ENCODE measurements at places on chromosomes 6 and 20. TPM values are rescaled to one million over a fixed set of nuclear protein-coding genes. Genes with fewer than 3 reads are reported as not detected.
A peak's percentile ranks its signal among the peaks of the same experiment; 100 is the strongest.

- no peak for DNase-seq
Observed at GRCh38 chr6:112179631-112180030, 74.7 kb downstream of the LAMA4 start.

DNA sequence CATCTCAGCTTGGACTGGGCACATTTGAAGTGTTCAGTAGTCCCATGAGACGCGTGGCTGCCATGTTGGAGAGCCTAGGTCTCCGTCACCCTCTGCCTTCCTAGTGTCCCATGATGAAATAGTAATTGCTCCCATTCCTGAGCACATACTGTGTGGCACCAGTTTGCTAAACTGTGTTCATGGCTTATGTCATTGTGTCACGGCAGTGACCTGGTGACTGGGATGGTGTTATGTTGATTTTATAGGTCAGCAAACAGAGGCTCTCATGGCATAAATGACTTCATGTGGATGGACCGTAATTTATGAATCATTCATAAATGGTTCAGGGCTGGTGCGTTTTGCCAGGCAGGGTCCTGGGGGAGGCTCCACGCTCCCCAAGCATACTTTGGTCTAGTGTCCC lies 3.8 kb downstream of the BCAS4 start:
- no peak for DNase-seq

DNA sequence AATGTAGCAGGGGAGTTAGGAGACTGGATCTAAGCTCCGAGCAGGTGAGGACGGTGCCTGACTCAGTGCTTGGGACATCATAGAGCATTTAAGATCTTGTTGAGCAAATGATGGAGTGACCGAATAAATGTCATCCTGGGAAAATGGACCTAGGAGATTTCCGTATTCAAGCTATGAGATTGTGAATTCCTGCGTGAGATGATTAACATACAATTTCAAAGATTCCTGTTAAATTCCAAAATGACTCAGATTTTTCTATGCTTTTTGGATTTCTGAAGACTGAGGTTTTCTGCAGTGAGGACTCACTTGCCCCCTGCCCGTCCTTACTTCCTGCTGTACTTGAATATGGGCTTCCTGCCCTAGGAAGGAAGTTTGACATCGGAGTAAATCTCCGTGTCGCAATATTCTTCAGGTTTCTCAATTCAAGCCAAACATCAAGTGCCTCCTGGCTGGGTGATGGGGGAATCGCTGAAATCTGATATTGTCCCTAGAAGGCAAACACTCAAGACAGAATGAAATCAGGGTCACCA lies 5.2 kb downstream of the SYTL3 start:
- no peak for DNase-seq

DNA sequence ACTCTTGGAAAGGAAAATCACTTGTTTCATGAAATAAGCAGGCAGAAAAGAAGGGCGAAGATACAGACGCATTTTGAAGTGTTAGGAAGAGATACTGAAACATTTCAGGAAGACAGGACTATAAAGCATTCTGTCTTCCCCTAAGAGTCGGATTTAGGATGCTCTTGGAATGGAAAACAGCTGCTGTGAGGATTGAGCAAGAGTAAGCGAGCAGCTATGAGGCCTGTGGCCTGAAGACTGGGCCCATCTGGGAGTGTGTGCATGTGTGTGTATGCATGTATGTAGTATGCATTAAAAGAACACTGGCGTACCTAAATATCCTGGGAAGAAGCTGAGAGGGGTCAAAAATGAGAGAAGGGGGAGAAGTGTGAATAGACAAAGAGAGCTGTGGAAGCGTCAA lies 83.6 kb downstream of the SIM1 start:
- DNase-seq: no peak

GRCh38 chr20:7841291-7841970 lies 98.8 kb downstream of the HAO1 start:
- DNase-seq: no peak

DNA sequence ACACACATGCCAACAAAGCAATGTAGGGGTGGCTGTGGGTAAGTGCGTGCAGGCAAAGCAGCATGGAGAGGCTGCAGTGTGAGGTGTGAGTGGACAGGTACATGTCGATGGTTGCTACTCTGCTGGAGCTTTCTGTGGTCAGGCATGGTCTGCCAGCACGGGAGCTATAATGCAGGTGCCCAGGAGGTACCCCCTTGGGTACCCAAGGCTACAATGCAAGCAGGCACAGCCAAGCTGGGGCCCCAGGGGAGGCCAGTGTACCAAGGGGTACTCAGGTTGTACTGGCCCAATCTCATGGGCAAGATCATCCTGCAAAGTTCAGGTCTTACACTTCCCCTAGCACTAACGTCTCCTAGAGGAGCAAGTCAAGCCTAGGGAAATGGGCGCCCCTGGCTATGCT lies 58.4 kb upstream of the IRAK1BP1 start:
- no peak for DNase-seq

DNA sequence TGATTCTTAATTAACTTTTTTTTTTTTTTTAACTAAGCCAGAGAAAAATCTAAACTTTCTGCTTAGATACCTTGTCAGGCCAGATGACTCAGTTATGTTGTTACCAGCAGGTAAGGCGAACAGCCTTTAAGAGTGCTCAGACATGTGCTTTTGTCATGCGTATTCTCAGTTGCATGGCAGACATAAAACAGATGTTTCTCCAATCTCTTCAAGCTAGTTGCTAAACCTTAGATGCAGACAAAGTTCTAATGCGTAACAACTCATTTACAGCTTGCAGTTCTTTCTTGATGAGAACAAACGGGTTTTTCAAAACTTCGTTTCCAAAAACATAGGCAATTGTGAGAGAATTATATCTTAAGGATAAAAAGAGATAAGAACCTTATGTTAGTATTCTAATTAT lies 49.6 kb upstream of the GFRAL start:
- no peak for DNase-seq

GRCh38 chr6:90413867-90414266 lies 117.2 kb upstream of the BACH2 start:
- peak; percentile 47 for DNase-seq

DNA sequence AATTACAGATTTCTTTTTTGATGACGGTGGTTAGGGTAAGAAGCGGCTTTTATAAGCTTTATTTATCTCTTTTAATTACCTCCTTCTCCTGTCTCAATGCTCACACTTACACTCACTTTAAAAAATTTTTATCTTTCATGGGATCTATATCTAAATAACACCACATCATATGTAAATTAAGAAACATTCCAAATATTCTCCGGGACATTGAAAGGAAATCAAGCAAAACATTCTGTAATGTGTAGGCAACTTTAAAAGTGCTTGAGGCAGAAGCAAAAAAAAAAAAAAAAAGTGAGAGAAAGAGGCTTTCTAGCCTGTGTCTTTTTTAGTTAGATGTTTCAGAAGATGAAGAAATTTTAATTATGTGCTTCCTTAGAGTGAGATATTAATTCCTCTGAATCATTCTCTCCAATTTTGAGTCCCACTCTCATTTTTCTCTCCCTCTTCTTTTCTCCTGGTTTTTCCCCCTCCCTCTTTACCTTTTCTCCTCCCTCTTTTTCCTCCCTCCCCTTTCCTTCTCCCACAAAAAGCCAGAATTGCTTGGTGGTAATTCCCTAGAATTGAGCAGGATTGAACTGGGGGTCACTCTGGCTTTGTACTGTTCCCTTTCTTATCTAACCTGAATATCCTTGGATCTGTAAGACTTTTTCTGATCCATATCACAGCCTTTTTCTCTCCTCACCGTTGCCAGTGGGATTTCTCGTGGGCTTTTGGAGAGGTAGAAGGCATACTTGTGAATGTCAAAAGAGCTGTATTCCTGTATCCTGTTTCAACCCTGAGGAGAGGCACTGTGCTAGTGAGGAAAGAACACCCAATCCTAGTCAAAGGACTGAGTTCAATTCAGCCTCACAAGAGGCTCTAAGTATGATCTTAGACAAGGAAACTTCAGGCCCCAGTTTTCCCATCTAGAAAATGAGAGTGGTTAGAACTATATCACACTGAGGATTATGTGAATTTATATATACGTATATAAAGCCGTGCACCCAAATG lies 30.4 kb downstream of the KCNQ5 start:
- DNase-seq: no peak

GRCh38 chr6:135567375-135568083 lies 70.0 kb upstream of the AHI1 start:
- DNase-seq: no peak

DNA sequence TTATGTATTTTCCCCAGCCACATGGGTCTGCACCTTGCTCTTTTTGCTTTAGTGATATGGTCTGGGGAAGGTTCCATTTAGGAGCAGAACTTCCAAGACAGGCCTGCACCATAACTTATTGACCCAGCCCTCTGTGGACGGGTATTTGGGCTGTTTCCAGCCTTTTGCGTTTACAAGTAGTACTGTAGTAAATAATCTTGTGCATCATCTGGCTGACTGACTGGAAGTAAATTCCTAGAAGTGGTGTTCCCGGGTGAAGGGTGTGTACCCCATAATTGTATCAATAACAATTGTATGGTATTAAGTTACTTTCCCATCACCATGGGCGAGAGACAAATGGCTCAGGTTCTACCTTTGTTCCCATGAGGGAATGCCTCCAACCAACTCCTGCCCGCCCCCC lies 31.6 kb downstream of the SPDEF start:
- no peak for DNase-seq

DNA sequence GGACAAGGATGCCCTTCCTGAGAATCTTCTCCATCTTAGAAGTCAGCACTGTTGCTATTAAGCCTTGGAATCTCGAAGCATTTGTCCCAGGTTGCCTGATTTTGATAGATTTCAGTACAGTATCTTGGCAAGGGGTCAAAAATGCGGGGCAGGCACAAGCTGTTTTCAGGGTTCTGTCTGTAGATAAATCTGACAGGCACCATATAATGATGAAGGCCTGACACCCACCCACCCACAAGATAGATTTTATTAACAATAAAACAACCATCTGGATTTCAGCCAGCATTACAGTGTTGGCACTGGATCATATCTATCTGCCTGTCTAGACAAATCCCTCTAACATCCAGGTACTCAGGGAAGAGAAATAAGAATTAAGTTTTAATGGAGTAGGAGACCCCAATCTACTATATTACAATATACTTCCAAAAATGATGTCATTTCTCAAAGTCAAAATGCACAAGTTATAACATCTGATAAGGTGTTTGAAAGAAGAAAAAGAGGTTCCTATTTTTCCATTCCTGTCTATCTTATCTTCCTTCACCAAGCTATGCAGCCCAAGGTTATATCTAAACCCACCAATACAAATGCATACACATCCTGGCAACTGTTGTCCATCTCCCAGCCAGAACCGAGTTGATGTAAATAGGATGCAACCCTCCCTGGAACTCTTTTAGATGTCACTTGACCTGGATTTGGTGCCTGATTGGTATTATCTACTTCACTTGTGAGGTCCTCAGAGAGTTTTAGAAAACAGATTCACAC lies 10.7 kb downstream of the NEDD9 start:
- DNase-seq: no peak

DNA sequence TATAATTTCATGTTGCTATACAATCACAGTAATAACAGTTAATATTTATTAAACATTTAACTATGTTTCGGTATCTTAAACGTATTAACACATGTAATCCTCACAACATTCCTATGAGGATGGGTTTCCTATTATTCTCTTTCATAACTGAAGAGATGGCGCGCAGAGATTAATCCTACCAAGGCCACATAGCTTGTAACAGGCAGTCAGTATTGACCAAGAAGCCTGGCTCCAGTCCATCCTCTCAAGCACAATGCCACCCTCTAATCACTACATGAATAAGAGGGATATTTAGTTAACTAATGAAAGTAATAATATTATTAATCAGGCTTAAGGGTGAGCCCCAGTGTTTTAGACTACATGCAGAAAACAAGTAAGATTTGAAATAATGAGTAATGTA lies 149.7 kb upstream of the SIM1 start:
- DNase-seq: no peak

DNA sequence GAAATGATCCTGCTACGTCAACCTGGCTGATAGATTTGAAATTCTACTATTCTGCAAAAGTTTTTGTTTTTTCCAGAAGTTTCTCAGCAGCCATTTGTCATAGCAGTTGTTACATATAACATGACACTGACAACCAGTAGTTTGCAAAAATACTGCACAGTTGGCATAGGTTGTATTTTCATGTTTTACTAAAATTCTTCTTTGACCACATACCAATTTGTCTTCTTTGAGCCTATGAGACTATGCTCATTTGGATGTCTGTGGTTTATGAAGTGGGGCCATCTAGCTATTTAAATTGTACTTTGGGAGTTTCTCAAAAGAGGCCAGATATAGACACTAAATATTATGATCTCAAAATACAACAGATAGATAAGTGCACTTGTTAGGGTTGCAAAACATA lies 104.9 kb upstream of the PREP start:
- no peak for DNase-seq

DNA sequence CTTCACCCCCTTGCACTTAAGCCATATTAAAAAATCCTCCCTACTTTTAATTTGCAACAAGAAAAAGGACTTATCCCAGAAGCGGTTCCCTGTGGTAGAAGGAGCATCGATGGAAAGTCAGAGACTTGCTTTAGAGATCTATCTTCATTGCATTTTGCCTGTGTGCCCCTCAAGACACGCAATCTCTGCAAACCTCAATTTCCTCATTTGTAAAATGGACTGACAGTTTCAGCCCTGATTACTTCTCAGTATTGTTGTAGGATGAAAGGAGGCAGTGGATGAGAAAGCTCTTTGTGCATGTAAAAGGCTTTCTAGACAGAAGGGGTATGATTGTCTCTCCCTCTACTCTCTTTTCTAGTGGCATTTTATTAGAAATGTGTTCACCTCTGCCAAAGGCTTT lies 410.2 kb downstream of the CDC5L start:
- DNase-seq: no peak

DNA sequence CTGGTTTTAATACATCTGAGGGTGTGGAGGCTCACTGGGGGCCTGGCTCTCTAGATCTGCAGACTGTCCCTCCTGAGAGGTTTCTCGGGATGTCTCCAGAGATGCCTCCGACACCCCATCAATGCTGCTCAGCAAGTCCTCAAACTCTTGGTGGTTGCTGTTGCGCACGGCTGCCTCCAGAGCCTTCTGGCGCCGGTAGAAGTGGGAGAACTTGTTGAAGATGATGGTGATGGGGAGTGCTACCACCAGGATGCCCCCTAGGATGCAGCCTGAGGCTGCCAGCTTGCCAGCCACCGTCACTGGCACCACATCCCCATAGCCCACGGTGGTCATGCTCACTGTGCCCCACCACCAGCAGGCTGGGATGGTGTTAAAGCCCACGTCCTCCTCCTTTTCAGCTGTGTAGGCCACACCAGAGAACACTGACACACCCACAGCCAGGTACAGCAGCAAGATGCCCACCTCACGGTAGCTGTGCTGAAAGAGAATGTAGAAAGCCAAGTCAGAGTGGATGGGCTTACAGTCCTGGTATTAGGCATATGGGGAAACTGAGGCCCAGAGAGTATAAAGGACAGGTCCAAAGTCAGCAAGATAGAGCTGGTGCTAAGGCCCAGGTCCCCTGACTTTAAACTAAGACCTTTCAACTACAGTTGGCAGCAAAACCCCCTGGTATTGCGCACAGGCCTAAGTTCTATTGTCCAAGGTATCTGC lies 5.9 kb downstream of the KCNS1 start:
- no peak for DNase-seq

- no peak for DNase-seq
Observed at GRCh38 chr6:37583261-37583660, 83.6 kb upstream of the CCDC167 start.

Gene PLCB4
- polyA plus RNA-seq: 16.1 TPM

Gene MYCT1
- 20.4 TPM for polyA plus RNA-seq

Gene SAMD3
- 0.68 TPM for polyA plus RNA-seq

Gene CST5
- 0.52 TPM for polyA plus RNA-seq

Gene GHRH
- not detected for polyA plus RNA-seq

Gene MAPK13
- 21.4 TPM for polyA plus RNA-seq
